ENCODE measurements at places on chromosomes 5 and 9. TPM values are rescaled to one million over a fixed set of nuclear protein-coding genes. Genes with fewer than 3 reads are reported as not detected.
A peak's percentile ranks its signal among the peaks of the same experiment; 100 is the strongest.

- no peak for DNase-seq
These were observed 36.3 kb downstream of the VCP start for GRCh38 chr9:35035851-35036701.

The PPIP5K2 gene
- polyA plus RNA-seq = 46.8 TPM

GRCh38 chr5:40224421-40224820 lies 455.3 kb upstream of the PTGER4 start:
- DNase-seq = no peak

DNA sequence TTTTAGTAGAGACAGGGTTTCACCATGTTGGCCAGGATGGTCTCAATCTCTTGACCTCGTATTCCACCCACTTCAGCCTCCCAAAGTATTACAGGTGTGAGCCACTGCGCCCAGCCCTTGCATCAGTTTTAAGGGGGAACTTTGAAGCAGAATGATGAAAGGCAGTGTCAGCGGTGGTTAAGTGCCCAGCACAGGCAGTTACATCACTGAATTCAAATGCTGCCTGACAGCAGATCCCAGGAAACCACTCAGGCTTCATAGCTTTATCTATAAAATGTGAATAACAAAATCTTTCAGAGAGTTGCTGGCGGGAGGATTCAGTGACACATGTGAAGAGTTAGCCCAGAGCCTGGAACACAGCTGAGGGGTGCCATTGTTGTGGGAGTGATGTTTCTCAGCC lies 26.5 kb downstream of the FGF1 start:
- no peak for DNase-seq

The IFNA13 gene
- polyA plus RNA-seq = 0.02 TPM

DNA sequence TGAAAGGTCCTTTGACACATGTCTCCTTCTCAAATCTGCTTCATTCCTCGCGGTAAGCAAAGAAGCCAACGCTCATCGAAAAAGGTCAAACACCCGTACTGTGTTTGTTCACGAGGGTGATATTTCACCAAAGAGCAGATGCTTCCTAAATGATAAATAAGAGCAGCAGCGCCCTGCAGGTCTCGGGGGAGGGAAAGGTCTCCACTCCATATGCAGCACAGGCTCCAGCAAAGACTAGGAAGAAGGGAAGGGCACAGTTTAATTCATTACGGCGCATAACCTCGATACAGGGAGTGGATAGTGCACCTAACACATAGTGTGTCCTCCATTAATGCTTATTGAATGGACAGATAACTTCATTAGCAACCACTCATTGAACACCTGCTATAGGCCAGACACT lies 593.3 kb downstream of the CDK5RAP2 start:
- no peak for DNase-seq

The ARHGAP26 gene
- 15.1 TPM for polyA plus RNA-seq

The ANKRD34B gene
- 0.59 TPM for polyA plus RNA-seq

DNA sequence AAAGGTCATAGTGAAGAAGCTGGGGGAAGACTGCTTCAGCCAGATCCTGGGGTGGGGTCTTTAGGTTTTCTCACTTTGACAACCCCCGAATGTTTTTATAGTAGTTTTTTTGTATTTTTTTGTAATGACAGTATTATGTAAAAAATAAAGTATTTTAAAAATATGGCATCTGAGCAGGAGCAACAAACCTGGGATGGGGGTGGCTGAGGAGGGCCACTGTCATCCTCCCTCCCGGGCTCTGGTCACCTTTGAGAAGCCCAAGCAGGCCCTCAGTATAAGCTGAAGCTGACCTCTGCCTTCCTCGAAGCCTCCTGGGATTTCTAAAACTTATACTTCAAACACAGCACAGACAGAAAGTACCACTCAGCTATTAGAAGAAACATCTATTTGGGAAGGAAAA lies 8.7 kb downstream of the DNAJB5 start:
- no peak for DNase-seq

GRCh38 chr5:158589939-158590338 lies 509.8 kb downstream of the EBF1 start:
- DNase-seq = peak; percentile 29

GRCh38 chr9:137552022-137552768 lies 516 bp downstream of the MRPL41 start:
- DNase-seq = no peak

The FBXO10 gene
- polyA plus RNA-seq = 2.5 TPM

DNA sequence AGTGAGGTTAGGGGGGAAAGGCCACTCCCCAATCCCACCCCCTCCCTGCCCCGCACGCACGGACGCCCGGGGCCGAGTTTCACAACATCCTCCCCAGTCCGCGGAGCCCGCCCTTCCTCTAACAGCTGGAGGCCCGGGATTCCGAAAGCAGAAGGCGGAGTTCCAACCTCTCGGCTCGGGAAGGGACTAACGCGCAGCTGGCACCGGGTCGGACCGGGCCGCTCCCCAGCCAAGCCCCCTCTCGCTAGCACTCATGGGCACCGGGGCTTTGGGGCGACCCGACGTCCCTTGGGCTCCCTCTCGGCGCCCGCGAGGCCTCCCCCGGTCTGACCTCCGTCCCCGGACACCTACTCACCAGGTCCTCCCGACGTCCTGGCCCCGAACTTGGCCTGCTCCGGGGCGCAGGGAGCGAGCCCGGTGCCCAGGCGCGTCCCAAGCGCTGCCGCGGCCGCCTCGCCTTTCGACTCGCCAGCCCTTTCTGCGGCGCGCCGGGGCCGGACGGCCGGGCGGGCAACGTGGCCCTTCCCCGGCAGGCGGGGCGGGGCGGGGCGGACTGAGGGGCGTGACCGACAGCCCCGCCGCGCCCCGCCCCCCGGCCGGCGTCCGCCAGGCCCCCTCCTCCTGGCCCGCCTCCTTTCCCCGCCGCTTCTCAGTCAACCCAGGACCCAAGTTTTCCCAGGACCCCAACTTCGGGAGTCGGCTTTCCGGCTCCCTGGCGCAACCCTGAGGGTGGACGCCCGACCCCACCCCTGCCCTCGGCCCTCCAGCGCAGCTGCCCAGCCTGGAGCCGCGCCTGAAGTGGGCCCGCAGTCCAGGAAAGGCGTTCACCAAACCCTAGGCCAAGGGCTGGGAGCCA lies at the start of gene MGAT1:
Gene MGAT1 (minus strand): TSS at position 482 of the 856 bp plus-strand sequence. CDS start 9,835 bp downstream, outside the sequence.
- peak; percentile 45 for DNase-seq

The OSMR gene
- 32.0 TPM for polyA plus RNA-seq

DNA sequence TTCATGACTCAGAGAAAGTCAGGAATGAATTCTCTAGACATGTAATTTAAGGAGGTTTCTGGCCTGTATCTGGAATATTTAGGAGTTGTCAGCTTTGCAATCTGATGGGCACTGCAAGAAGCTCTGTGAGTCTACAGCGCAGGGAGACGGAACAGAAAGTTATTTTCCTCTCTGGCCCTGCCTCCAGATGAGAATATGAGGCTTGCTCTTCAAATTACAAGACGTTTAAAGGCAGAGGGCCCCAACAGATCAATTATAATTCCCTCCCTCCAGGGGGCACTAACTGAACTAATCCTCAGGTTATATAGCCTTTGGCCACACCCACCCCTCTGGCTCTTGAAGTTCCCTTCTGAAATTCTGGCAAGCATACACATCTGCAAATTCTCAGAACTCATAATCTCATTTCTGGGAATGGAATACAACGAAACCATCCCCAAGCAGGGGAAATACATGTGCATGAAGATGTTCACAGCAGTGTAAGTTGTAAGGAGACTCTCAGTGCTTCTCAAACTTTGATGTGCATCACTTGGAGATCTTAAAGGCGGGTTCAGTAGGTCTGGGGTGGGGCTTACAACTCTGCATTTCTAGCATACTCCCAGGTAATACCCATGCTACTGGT lies 307.6 kb downstream of the CWC27 start:
- DNase-seq = peak; percentile 27

Data from thymus (tissue), 14 donors.